NCI-H748 treated with DMSO at 0.1 percent for 48 hours (cell line): ENCODE measurements at places on chromosomes 16 and 17.

GRCh38 chr16:31149894-31150890 lies at the start of gene PRSS36:
PRSS36 (minus strand) TSS chr16:31150066; CDS start chr16:31150035, 31 bp downstream.
- no peak for DNase-seq

DNA sequence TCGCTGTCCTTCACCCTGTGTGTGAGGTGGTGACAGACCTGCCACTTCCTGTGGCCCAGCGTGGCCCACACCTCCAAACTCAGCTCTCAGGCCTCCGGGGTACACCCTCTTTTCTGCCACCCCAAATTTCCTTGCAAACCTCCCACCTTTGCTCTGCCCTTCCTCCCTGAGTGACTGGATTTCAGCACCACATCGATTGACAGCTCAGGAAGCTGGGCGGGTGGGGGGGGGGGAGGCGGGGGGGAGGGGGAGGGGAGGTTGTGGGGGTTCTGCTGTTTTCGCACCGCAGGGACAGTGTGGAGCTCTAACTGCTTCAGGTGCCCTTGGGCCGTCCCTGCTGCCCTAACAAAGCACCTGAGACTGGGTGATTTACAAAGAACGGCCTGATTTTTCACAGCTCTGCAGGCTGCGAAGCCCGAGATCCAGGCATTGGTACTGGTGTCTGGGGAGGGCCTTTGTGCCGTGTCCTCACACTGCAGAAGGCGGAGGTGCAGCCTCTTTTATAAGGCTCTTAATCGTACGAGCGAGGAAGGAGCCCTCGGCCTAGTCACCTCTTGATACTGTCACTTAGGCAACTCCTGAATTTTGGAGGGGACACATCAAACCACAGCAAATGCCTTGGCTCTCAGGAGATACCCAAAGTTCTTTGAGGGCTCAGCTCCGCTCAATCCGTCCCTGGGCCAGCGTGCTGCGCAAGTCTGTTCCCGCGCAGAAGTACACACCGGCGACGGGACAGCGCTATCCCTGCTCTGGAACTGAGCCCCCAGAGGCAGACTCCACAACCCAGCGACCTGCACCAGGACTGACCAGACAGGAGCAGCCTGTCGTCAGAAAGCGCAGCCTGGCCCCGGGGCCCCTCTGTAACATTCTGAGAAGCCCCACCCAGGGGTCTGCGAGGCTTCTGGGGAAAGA lies 3.6 kb downstream of the NDUFAF8 start:
- DNase-seq = no peak

DNA sequence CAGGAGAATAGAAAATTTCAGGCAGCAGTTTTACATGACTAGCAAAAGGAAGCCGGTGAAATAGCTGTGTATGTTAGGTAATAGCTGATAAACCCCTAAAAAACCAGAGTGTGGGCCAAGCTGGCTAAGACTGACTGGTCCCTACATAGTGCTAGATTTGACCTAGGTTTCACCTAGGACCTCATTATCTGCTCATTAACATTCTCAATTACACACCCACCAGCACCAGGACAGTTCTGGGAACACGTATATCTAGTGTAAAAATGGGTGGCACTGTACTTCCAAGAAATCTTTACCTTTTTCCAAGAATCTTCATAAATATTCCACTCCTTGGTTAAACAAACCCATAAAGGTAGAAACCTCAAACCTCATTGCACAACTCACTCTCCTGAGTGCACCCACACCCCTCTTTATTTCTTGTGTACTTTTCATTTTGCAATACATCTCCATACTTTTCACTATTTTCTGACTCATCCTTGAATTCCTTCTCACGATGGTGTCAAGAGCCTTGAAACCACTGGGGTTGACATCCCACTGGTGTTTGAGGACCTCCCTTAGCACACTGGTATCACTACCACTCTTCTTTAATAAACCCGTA lies 262.7 kb upstream of the KCNJ16 start:
- DNase-seq = no peak

DNA sequence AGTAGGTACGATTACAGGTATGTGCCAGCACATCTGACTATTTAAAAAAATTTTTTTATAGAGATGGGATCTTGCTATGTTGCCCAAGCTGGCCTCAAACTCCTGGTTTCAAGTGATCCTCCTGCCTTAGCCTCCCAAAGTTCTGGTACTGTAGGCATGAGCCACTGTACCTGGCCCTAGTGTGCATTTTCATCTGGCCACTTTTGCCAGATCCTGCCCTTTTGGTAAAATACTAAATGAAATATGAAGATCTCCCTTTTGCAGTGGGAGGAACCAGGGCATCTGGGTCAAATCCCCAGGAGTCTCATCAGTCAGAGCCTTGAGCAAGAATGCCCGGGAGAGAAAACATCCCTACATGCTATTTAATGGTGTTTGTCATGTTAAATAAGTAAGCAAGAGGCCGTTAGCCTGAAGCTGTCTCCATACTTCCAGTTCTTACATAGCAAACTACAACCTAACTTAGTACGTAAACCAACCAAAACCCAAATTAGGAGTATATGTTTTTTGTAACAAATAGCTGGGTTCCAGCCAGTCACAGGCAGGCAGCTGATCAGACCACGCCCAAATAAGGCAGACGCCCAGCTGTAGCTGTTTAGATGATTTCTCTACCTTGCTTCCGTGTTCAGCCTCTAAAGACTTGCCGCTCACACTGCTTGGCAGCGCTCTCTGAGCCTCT lies 46.5 kb upstream of the CLEC18A start:
- no peak for DNase-seq

GRCh38 chr16:55470533-55471371 lies 8.2 kb upstream of the MMP2 start:
- DNase-seq = no peak

DNA sequence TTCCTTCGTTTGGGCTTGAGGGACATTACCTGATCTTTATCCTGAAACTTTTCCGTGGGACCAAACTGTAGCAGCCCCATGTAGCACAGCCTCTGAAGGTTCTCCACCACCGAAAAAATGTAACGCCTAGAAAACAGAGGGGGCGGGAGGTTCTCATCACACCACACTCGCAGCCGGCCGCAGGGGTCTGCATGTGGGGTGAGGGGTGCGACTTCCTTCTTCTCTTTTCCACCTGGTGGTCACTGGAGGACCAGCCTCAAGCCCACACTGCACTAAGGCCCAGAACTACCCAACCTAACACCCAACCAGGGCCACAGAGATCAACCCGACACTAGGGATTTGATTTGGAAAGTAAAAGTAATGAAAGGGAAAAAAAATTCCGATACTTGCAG lies 57.1 kb downstream of the GTF3C1 start:
- no peak for DNase-seq

DNA sequence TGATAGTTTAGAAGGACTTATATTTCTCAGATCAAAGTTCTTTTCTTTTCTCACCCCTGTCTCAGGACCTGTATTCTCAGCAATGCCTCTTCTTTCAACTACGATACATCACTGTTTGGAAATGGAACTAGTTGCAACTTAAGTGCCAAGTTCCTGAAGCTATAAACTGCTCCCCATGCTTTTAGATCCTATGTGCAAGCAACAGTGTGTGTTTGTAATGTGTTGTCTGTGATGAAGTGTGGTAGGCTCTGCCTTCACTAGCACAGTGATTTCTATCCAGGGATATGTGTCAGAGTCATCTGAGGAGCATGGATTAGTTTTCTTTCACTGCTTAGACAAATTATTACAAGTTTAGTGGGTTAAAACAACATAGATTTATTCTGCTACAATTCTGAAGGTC lies 18.4 kb downstream of the ZP2 start:
- DNase-seq = no peak

DNA sequence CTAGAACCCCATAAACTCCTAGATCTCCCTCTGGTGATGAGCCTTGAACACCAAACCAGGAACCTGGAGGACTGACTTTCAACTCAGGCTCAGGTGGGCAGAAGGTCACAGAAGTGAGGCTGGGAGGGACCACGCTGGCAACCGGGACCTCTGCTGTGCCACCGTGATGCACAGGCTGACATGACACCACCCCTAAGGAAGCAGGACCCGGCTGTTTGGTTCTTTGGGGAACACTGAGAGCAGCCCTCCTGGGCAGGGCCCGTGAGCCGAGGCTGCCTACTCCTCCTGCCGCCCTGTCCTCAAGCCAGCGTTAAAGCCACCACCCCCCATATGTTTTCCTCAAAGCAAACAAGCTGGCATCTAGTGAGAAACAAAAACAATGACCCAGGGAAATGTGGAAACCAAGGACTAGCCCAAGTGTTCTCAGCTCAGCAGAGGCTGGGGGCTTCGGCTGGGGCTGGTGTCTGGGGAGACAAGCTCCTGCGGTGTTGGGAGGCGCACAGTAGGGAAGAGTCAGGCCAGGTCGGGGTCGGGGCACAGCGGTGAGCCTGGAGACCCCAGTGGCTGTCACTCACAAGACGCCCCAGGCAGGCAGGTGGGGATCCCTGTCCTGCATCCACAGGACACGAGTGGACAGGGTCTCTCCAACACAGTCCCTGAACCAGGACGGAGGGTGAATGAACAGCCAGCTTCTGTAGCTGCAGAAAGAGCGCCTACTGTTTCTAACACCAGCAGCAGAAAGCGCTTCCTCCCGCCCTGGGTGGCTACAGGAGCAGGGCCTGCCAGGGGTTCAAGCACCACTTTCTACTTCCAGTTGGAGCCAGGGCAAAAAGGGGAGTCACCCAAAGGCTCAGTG lies 1.7 kb downstream of the SMIM5 start:
- DNase-seq = no peak

DNA sequence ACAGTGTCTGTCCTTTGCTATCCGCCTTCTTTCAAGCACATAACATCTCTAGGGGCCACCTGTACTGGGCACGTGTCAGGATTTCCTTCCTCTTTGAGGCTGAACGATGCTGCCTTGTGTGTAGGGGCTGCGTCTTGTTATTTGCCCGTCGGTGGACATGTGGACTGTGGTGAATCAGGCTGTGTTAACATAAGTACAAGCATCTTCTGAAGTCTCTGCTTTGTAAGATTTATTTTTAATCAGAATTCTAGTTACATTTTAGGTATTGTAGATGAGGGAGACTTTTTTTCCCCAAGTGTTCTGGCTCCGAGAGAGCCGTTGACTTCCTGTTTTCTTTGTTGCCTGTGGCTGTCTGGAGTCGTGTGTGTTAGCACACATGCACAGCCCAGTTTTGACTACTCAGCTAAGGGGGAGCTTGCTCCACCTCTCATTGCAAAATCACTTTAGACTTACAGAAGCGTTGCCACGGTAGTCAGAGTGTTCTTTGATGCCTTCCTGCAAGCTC lies 26.1 kb downstream of the SPG7 start:
- DNase-seq = no peak

- DNase-seq = no peak
These were observed 7.3 kb downstream of the TCF25 start for GRCh38 chr16:89880477-89881367.

DNA sequence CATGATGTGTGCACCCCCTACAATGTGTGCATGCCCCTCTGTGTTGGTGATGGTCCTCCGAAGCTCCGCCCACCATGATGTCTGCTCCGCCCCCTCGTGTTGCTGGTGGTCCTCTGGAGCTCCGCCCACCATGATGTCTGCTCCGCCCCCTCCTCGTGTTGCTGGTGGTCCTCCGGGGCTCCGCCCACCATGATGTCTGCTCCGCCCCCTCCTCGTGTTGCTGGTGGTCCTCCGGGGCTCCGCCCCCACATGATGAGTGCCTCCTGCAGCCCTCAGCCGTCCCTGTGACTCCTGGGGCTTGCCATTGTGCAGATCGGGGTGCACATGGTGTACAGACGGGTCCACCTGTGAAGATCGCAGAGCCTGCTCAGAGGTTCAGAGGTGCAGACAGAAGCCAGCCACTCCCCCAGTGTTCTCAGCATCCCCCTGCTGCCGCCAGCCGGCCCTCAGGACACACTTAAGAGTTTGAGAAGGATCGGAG lies 129.1 kb upstream of the CHMP6 start:
- DNase-seq = no peak

- no peak for DNase-seq
These were observed 198.0 kb upstream of the MPHOSPH6 start for GRCh38 chr16:82368041-82368440.

DNA sequence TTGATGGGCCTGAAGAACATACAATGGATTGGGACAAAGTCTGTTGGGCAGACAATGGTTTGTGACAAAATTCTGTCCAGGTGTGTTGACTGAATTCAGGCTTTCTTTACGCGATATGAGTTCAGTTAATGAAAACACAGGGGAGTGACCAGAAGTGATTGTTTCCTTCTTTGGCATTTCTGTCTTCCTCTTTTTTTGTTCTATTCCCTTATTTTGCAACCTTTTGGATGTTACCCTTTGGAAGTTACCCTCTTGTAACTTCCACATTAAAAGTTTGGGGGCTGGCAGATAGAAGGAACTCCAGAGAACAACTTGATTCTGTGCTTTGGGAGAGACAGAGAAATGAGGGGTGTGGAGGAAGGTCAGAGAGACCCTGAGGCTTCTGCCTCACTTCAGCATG lies 126.7 kb downstream of the PITPNC1 start:
- no peak for DNase-seq

DNA sequence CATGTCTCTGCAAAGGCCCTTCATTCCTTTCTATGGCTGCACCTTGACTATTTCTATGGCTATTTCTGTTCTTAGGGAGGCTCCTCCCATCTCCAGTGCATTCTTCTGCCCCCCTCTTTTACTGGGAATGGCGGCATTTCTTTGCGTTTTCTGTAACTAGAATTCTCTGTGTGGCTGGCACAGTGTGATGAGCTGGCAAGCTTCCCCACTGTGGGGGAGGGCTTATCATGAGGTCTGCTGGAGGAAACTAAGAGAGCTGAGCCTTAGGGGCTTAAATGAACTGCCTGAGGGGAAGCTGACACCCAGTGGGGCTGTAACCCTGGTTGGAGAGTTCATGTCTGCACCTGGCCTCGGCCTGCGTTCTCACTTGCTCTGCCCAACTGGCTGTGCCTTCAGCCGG lies 1.5 kb upstream of the CARD14 start:
- DNase-seq = no peak

GRCh38 chr16:25626172-25626571 lies 65.6 kb upstream of the HS3ST4 start:
- DNase-seq = no peak
